ENCODE measurements at places on chromosomes 5 and 9. TPM values are rescaled to one million over a fixed set of nuclear protein-coding genes. Genes with fewer than 3 reads are reported as not detected.

GRIA1 gene
- polyA plus RNA-seq = not detected

PCDHGB7 gene
- polyA plus RNA-seq = not detected

ENTREP1 gene
- not detected for polyA plus RNA-seq

OLFML2A gene
- polyA plus RNA-seq = 0.16 TPM

AJM1 gene
- not detected for polyA plus RNA-seq

SLC36A3 gene
- not detected for polyA plus RNA-seq

C9 gene
- polyA plus RNA-seq = not detected

PCDHAC2 gene
- not detected for polyA plus RNA-seq

TBC1D13 gene
- polyA plus RNA-seq = 25.2 TPM

SNX2 gene
- 637 TPM for polyA plus RNA-seq

OR13C8 gene
- not detected for polyA plus RNA-seq

MARCOL gene
- not detected for polyA plus RNA-seq

PAPPA gene
- not detected for polyA plus RNA-seq

P4HA2 gene
- not detected for polyA plus RNA-seq

NUDCD2 gene
- 38.4 TPM for polyA plus RNA-seq

GAS1 gene
- polyA plus RNA-seq = not detected

RAB3C gene
- polyA plus RNA-seq = 1.1 TPM

CD14 gene
- polyA plus RNA-seq = 10.2 TPM

FBP2 gene
- polyA plus RNA-seq = not detected

COL5A1 gene
- polyA plus RNA-seq = not detected

SEC61B gene
- polyA plus RNA-seq = 272 TPM

IL4 gene
- not detected for polyA plus RNA-seq

HMMR gene
- 0.39 TPM for polyA plus RNA-seq

PCDHGC3 gene
- 0.61 TPM for polyA plus RNA-seq

ZDHHC21 gene
- 2.7 TPM for polyA plus RNA-seq

C9orf153 gene
- polyA plus RNA-seq = not detected

PPP6C gene
- 52.6 TPM for polyA plus RNA-seq

PCDHGC5 gene
- not detected for polyA plus RNA-seq

NUTM2F gene
- polyA plus RNA-seq = not detected

TMOD1 gene
- 2.2 TPM for polyA plus RNA-seq

PTGER4 gene
- polyA plus RNA-seq = 21.4 TPM

TIMD4 gene
- not detected for polyA plus RNA-seq

WNK2 gene
- not detected for polyA plus RNA-seq

HDHD3 gene
- polyA plus RNA-seq = 45.1 TPM

GPR151 gene
- polyA plus RNA-seq = not detected

EQTN gene
- not detected for polyA plus RNA-seq

F2RL1 gene
- 0.42 TPM for polyA plus RNA-seq

PCA3 gene
- polyA plus RNA-seq = not detected

SLC25A25 gene
- 8.8 TPM for polyA plus RNA-seq

SLC22A4 gene
- not detected for polyA plus RNA-seq

KCNV2 gene
- 0.16 TPM for polyA plus RNA-seq

TNC gene
- not detected for polyA plus RNA-seq

PIP5KL1 gene
- 1.0 TPM for polyA plus RNA-seq

MEGF10 gene
- not detected for polyA plus RNA-seq

PTPRD gene
- polyA plus RNA-seq = not detected

ROPN1L gene
- not detected for polyA plus RNA-seq

GZMA gene
- 3.3 TPM for polyA plus RNA-seq

TMC1 gene
- polyA plus RNA-seq = not detected

ZNF782 gene
- polyA plus RNA-seq = 0.26 TPM

PCDHB3 gene
- not detected for polyA plus RNA-seq

EDIL3 gene
- polyA plus RNA-seq = not detected

OTP gene
- polyA plus RNA-seq = not detected
